ENCODE measurements at places on chromosomes 12 and 14.

- DNase-seq, result no peak
Measured at GRCh38 chr14:28785096-28785952, 18.7 kb downstream of the FOXG1 start.

- DNase-seq, result no peak
Measured at GRCh38 chr12:7271893-7272514, 31.9 kb upstream of the ACSM4 start.

DNA sequence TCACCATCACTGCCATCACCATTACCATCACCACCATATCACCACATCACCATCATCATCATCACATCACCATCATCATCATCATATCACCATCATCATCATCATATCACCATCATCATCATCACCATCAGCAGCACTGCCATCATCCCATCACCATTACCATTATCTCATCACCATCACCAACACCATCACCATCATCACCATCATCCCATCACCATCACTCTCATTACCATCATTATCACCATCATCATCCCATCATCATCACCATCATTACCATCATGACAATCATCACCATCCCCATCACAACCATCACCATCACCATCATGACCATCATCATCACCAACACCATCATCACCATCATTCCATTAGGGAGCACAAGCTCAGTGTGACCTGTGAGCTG is 318.0 kb downstream of the ADGRD1 start:
- no peak for DNase-seq

- no peak for DNase-seq
Measured at GRCh38 chr14:89399157-89399556, 17.9 kb downstream of the FOXN3 start.

GRCh38 chr14:71729596-71729995 is 202.6 kb upstream of the RGS6 start:
- no peak for DNase-seq

DNA sequence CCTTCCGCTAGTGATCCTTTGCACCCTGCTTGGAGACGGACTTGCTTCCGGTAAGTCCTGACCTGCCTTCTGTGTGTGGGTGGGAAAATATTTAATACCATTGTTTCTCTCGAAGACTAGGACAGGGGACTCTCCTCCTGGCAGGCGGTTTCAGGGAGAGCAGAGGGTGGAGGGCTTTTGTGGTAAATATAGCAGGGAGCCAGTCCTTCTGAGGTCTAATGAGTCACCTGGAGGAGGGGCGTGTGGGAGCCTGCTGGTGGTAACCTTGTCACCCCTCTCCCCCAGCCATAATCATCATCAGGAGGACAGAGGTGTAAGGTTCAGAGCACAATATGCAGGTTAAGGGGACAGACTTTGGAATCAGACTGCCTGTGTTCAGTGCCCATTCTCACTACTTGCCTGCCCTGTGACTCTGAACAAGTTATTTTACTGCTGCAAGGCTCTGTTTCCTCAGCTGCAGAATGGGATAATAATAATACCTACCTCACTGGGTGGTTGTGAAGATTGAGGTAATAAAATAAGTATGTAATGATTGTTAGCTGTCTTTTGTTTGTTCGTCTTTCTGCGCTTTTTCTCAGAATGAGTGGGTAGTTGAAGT is 47.4 kb downstream of the SUSD6 start:
- DNase-seq, result no peak

DNA sequence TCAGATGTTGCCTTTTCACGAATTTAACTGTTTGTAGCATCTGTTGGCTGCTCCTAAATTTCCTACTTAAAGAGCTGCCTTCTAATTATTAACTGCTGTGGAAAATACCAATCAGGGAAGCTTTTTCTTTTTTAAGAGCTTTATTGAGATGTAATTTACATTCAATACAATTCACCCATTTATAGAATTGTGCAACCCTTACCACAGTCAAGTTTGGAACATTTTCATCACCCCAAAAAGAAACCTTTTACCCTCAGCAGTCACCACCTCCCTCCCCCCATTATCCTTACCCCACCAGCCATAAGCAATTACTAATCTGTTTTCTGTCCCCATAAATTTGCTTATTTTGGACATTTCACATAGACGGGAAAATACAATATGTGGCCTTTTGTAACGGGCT is 1.4 kb downstream of the PCNX4 start:
- DNase-seq, result no peak

DNA sequence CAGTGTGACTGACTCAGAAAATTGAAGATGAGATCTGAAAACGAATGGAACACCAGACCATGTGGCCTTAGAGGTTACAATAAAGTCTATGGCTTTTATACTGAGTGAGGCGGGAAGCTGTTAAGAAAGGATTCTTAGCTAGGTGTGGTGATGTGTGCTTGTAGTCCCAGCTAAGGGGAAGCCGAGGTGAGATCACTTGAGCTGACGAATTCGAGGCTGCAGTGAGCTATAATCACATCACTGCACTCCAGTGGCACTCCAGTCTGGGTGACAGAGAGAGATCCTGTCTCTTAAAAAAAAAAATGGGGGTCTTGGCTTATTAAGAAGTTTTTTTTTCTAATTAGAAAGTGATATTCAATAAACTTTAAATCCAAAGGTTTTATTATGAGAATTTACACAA is 678.6 kb downstream of the TMTC2 start:
- DNase-seq, result no peak

GRCh38 chr12:77760271-77761025 is 70.2 kb upstream of the NAV3 start:
- no peak for DNase-seq

- DNase-seq, result no peak
Measured at GRCh38 chr12:93789767-93790166, 112.6 kb downstream of the CRADD start.

- DNase-seq, result no peak
Measured at GRCh38 chr14:92952481-92953298, 29.7 kb downstream of the CHGA start.

Measured in CD4-positive, alpha-beta memory T cell (primary cell).